Hematopoietic multipotent progenitor cell treated with erythropoietin and hydrocortisone succinate and interleukin-3 and kit ligand, for 6 days (in vitro differentiated cells): ENCODE measurements at places on chromosomes 1 and 21.
A peak's percentile ranks its signal among the peaks of the same experiment; 100 is the strongest.

DNA sequence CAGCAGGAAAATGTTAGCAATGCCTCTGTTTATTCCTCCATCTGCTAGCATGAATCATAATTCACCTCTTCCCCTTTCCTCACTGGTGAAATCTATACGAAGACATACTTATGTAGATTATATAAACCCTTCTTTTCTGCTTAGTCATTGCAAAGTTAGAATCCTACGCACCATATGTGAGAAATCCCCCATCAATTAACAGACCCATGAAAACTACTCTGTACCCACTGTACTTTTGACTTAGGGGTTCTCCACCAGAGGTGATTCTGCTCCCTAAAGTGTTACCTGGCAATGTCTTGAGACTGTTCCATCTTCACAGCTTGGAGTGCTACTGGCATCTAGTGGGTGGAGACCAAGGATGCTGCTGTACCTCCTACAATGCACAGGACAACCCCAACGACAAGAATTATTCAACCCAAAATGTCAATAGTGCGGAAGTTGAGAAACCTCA is 49.6 kb upstream of the KCTD3 start:
- no peak for DNase-seq

- DNase-seq, result no peak
These were observed 5.6 kb downstream of the COL8A2 start for GRCh38 chr1:36119456-36119855.

- no peak for DNase-seq
These were observed 5.4 kb upstream of the LRRC40 start for GRCh38 chr1:70210820-70211219.

DNA sequence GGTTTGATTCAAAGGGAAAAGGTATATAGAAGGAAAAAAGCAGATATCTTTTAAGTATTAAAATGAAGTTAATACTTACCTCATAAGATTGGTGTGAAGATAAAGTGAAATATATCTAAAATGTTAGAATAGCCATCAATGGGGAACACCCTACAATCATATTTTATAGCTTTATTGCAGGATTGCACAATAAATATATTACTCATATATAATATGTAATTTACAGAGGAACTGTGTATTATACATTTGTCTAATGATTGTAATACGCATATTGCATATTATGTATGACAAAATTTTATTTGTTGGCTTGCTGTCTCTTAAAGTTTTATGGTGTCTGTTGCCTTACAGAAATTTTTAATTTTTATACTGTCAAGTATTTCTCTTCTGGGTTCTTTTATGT is 47.8 kb downstream of the UCHL5 start:
- no peak for DNase-seq

DNA sequence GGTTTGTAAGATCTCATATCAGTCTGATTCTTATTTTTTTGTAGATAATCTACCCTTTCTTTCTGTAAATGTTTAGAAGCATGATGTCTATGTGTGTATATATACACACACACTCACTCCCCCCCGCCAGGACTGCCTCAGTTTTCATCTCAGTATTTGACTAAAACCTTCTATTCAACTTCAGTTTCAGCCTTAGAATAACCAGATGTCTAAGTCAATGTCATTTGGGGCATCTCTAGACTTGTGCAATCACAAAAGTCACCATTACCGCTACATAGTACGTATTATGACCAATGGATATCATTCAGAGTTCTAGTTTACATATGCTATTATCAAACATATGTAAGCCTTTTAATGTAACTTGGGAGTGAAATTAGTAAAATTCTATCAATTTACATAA is 53.3 kb upstream of the BOLA1 start:
- peak; percentile 51 for DNase-seq

DNA sequence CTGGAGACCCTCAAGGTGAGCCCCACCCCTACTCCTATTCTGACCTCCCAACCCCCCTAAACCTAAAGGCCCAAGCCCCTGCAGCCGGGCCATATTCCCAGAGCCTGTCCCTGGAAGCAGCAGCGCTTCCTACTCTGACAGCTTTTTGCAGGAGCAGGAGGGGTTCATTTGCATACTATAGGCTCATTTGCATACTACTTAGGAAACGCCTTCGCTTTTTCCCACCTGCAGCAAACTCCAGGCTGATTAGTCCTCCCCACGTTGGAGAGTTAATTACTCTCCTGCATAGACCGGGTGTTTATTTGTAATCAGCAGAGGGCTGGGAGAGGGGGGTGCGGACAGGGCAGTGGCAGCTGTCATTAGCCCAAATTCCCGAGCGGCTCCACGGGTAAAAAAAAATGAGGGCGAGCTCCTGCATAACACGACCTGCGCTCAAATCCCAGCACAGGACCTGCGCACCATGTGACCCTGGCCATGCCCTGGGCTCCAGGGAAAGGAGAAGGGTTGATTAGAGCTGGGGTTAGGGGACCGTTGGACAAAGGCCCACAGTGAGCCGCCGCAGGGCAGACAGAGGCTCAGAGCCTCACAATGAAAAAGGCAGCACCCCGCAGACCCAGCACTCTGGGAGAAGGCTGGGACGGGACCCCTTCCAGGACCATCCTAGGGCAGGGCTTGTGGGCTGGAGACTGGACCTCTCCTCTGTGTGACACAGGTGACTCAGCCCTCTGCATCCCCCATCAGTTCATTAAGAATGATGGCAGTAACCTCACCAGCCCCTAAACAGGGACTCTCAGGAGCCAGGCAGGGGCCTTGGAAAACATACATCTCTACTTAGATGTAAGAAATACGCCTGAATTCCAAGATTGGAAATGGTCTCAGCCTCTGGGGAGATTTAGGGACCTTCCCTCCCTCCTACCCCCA is 9.9 kb upstream of the C1QA start:
- no peak for DNase-seq

GRCh38 chr21:28580585-28580984 is 412.1 kb downstream of the LTN1 start:
- no peak for DNase-seq
